ENCODE measurements at places on chromosomes 1 and 21.

DNA sequence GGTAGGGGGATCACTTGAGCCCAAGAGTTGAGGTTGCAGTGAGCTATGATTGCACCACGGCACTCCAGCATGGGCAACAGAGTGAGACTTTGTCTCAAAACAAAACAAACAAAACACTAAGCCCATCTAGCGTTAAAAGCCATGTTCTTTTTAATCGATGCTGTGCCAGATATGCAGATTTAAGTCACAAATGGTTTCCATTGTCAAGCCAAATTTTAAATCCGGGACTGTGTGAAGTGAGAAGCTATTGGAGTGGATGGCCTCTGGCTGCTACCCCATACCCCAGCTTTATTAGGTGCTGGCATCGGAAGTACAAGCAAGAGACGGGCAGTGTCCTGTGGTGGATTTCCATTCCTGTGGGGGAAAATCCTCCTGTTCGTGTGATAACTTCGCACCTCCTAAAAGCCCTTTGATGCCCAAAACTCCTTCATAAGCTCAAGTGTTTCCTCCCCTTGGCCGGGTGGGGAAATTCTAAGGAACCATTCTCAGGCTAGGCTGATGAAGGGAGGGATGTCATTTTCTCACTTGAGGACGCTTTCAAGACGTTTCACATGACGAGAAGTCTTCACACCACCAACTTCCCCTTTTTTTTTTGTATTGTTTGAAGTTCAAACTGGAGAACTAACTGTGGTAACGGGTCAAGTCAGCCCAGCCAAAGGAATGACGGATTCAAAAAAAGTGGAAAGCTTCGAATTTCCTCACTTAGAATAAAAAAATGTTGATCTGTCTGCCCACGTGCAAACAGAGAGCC is 140.8 kb downstream of the KAZN start:
- no peak for DNase-seq

- DNase-seq, result no peak
These were observed 74.3 kb downstream of the SLC16A1 start for GRCh38 chr1:112881742-112882127.

- DNase-seq, result no peak
These were observed 327.8 kb upstream of the FMN2 start for GRCh38 chr1:239763850-239764249.

GRCh38 chr1:183697814-183698590 is 44.9 kb upstream of the APOBEC4 start:
- DNase-seq, result no peak

GRCh38 chr1:93846992-93847810 is 31.8 kb downstream of the DNTTIP2 start:
- peak; percentile 69 for DNase-seq

- DNase-seq, result no peak
These were observed 32.8 kb upstream of the PKP1 start for GRCh38 chr1:201250326-201251011.

DNA sequence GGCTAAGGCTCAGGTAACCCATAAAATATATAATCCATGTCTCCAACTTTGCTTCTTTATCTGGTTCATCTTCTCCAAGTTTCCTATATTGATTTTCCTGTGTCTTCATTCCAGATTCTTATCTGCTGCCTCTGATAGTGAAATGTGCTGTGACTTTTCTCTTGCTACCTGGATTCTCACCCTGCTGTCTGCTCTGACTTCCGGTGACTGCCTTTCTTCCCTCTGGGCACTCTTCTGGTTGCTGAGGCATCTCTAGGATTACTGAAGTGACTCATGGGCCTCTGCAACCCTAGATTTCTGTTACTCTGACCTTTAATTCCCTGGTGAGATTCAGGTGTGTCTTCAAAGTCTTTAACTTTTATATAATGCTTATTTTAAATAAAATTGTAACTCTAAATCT is 46.9 kb downstream of the GIPC2 start:
- no peak for DNase-seq

GRCh38 chr1:206117151-206117948 is at the start of gene AVPR1B:
AVPR1B (minus strand) TSS chr1:206117388; CDS start chr1:206116890, 498 bp downstream.
- DNase-seq, result no peak

GRCh38 chr1:42456754-42457089 is 379 bp downstream of the PPCS start:
- DNase-seq, result peak; percentile 25

- DNase-seq, result no peak
These were observed 13.1 kb downstream of the TIMM17A start for GRCh38 chr1:201968202-201968925.

- DNase-seq, result no peak
These were observed 5.3 kb downstream of the SAMD11 start for GRCh38 chr1:928825-929661.

- no peak for DNase-seq
These were observed 41.1 kb downstream of the ZNF678 start for GRCh38 chr1:227604446-227604845.

GRCh38 chr1:185297982-185298381 is 19.1 kb downstream of the IVNS1ABP start:
- no peak for DNase-seq

GRCh38 chr1:182707122-182707521 is 22.7 kb upstream of the RGS8 start:
- no peak for DNase-seq

DNA sequence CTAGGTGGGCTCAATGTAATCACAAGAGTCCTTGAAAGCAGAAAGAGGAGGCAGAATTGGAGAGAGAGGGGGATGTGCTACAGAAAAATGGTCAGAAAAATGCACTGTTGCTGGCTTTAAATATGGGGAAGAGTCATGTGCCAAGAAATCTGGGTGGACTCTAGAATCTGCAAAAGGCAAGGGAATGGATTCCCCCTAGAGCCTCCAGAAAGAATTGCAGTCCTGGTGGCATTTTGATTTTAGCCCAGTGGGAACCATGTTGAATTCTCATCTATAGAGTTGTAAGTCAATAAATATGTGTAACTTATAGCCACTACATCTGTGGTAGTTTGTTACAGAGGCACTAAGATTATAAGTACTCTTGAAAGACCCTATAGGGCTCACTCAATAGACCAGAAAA is 210.3 kb downstream of the ASTN1 start:
- DNase-seq, result no peak

DNA sequence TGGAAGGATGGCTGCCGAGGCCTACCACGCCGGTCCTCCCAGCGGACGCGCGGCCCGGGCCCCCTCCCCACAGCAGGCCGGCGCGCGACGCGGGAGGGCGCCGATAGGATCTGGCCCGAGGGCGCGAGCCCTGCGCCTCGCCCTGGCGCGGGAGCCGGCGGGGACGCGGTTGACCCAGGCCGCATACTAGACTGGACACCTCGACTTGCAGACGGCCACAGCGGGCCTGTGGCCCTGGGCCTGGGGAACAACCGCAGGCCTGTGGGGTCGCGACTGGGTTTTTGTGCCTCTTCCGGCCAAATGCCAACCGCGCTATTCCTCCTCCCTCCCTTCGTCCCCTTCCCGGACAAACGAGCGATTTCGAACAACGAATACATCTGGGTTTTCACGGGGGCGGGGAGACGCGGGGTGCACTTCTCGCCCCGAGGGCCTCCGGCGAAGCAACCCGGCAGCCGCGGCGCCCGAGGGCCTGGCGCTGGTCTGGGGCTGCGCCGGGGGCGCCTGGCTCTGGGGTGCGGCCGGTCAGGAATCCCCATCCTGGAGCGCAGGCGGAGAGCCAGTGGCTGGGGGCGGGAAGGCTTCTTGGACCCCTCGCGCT is 2.4 kb downstream of the NHLH2 start:
- DNase-seq, result no peak

GRCh38 chr1:28313702-28314546 is 14.9 kb upstream of the MED18 start:
- no peak for DNase-seq

DNA sequence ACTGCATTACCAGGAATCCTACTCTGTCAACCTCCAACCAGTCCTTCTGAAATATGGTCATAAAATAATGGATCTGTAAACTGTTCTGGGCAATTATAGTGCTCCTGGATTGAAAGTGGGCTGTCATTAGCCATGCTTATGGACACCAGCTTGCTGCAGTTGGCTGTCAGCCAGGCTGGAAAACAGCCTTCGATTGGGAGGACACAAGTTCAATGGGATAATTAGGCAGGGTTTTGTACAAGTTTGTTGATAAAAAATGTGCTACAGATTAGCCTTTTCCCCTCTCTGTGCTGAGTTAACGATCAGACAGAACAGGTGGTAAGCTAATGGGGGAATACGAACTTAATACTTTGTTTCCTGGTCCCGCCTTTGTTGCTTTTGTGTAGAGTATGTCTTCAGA is 413.9 kb downstream of the DUSP10 start:
- DNase-seq, result no peak

- no peak for DNase-seq
These were observed 498.4 kb downstream of the TTLL7 start for GRCh38 chr1:83500531-83500930.

DNA sequence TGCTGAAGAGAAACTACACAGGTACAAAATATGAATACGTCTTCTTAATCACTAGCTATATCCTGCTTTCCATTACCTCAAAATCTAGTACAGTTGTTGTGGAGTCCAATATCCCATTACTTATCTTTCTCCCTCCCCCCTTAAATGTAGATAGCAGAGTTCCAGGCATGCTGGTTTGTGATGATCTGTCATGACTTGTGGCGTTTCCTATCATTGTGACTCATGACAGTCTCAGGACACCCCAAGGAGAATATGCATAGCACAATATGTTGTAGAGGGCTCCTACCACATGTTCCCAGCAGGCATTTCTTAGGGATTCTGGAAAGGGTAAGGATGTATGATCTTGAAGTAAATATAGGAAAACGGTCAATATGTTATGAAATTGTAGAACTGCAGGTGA is 206.9 kb downstream of the USH2A start:
- no peak for DNase-seq

DNA sequence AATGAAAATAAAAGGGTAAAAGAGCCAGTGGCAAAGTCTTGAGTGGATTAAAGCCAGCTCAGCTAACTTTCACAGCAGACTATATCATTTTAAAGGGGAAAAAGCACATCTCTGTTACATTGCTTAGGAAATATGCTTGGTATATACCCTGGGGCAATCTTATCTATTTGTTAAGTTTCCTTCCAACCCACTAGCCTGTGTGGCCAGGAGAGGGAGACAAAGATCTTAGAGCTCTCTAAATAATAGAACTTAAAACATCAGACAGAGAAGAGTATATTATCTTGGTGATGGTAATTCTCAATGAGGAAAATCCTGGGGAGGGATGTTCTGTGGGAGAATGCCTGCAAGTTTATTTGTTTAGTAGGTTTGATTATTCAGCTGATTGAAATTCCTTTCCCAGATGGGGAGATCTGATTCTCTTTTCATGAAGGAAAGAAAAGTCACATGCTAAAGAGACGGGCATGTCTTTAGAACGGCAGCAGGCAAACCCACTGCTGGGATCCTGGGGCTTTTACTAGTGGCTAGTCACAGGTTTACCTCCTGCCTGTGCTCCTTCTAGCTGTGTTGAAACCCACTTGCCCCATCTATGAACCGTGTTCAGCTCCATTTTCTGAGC is 3.6 kb downstream of the KCNE2 start:
- peak; percentile 8 for DNase-seq

DNA sequence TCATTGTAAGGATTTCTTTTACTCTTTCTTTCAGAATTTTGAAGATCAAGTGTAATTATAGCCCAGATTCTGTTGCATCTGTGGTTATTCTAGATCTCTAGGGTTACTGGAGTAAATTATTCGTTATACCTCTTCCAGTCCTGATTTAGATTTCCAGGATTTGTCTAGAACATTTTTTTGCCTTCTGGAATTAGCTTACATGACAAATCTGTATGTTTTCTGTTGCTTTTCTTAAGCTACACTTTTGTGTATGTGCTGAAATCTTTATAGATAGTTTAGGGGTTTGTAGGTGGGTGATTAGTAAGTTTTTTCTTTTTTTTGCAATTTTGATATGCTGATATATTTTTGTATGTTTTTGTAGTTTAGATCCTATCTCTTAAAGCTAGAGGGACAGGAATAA is 13.7 kb downstream of the RALGPS2 start:
- no peak for DNase-seq

DNA sequence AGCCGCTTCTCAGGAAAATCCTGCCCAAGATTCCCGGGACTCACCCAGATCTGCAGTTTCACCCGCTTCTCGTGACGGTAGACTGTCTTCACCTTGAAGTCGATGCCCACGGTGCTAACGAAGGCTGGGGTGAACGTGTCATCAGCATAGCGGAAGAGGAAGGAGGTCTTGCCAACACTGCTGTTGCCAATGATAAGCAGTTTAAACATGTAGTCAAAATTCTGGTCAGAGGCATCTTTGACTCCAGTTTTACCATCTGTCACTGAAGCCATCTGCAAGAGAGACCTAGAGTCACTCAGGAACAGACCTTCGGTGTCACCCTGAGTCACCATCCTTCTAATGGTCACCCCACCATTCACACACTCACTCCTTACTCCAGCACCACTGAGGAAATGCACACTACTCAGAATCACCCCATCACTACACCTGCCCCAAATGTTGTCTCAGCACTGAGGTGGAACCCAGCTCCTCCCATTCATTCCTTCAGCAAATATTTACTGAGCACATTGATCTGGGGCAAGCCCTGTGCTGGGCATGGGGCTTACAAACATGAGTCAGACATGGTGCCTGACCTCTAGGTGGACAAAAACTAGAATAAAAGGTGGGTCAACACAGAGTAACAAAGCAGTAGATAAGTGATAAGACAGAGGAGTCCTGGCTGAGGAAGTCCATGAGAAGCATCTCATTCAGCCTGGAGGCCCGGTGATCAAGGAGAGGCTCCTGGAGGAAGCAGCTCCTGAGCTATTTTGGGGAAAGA is 13.5 kb downstream of the RAB3B start:
- no peak for DNase-seq

DNA sequence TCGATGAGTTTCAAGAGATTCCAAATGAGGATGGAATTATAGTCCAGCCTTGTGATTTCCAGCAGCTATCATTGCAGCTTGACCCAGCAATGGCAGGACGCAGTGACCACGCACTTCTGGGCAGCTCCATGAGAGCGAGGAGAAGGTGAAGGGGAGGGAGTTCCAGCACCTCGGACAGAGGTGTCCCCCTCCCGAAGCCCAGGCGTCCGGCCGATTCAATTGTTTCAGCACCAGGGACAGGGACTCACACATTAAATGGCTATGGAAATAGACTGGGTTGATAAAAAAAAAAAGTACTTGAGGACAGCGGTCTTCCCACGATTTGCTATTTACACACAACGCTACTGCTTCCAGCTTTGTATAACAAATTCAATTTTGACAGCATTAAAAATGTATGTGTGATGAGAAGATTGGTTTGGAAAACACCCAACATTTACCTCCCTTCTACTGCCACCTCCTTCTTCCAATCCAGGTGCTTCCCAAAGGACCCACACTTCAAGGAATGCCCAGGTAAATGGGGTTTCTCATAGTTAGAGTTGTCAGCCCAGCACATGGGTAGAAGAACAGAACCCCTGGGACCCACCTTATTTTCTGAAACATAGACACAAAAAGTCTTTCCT is 71.8 kb downstream of the DISP3 start:
- no peak for DNase-seq

GRCh38 chr1:227781314-227781930 is 34.1 kb upstream of the PRSS38 start:
- DNase-seq, result no peak

Measured in stimulated activated CD8-positive, alpha-beta memory T cell treated with anti-CD3 and anti-CD28 coated beads, Interleukin-4, amount 100 ng/mL, for 1 hour (primary cell).